ENCODE measurements at places on chromosomes 16 and 17.

GRCh38 chr16:28511801-28512789, 5.5 kb upstream of the IL27 start:
- no peak for DNase-seq

- DNase-seq: peak; percentile 83
These were observed 242.3 kb downstream of the SOX9 start for GRCh38 chr17:72363089-72363610.

GRCh38 chr16:8486985-8487384, 103.3 kb downstream of the TMEM114 start:
- no peak for DNase-seq

DNA sequence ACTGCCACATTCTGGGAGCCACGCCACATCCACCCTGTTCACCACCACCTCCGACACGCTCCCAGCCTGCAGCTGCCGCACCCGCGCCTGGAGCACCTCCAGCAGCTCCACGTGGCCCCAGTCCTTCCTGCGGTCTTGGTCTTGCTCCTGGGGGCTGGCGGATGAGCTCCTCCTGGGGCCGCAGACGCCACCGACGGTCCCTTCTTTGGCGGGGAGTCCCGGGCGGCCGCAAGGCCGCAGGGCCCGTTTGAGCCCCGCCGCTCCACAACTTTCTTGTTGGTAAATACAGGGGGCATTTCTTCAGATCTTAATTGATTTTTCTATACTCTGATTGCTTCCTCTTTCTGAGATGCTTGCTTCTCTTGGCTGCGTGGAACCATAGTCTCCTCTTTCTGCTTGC, 75.3 kb upstream of the MED13 start:
- DNase-seq: no peak

DNA sequence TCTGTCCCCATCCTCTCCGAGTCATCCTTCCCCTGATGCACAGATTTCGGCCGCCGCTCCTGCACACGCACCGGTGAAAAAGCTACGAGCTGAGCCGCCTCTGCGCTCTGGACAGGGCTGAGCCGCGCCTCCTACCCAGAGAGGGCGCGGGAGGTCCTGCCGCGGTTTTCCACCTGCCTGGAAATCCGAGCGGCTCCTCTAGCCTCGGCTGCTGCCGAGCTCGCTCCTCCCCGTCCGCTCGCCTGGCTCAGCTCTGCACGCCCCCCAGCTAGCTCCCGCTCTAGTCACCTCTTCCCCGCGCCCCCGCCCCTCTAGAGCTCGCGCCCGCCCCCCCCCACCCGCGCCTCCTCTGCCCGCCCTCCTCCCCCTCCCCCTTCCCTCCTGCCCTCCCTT, 198 bp upstream of the SHISA9 start:
- peak; percentile 37 for DNase-seq

GRCh38 chr16:15536843-15537242, 102.5 kb downstream of the BMERB1 start:
- no peak for DNase-seq

DNA sequence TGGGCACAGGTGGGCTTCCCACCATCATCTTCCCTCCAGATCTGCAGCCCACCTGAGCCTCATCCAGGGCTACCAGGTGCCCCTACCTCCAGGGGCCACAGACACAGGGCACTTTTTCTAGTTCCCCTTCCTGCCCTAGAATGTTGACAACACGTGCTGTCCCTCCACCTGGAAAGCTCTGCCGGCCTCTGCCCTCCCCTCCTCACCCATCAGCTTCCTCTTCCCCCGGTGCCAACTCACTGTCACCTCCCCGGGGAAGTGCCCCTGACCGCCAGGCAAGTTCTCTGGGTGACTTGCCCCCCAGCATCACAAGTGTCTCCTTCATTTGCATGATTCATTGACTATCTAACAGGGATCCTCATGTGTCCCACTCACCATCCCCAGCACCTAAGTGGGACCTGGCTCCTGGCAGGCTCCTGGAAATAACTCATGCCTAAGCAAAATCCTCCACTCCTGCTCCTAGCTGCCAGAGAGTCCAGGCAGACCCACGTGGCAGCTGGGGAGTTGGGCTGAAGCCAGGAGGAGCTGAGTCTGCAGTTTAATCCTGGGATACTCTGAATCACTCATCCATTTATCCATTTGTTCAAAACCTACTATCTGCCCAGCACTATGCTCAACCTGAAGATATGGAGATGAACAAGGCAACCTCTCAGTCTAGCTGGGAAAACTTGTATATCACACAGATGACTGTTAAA, 304.4 kb downstream of the FOXL1 start:
- no peak for DNase-seq

DNA sequence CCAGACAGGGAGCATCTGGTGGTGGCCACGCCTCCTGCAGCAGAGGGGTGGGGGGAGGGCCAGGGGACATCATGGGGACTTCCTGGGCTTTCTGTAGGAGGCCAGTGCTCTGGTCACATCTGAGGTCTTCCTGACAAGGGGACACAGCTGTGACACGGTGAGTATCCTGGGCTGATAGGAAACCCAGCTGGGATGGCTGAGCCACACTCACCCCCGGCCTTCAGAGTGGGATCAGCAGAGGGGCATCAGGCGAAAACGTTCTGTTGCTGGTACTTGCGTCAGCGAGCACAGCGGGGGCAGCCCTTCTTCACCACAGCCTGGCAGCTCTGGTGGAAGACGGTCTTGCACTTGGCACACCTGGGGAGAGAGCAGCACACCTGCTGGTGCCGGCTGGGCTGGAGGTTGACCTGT, 122.9 kb upstream of the SMURF2 start:
- peak; percentile 52 for DNase-seq

GRCh38 chr16:30858829-30859423, 35.0 kb downstream of the BCL7C start:
- DNase-seq: no peak

DNA sequence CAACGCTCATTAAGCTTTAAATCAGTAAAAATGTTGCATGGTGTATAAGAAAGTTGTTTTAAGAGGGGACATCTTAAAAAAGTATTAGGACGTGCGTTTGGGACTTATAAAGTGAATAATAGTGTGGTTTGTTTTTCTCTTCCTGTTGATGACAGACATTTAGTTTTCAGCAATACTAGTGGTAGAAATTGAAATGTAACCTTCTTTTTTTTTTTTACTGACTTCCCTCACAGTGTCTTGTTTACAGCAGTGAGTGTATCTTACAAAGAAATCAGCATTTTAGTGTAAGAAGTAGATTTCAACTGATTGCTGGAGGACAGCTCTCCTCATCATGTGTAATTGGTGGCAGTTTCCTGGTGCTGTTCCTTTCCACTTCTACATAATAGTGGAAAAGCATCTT, 39.6 kb downstream of the CYLD start:
- DNase-seq: no peak

DNA sequence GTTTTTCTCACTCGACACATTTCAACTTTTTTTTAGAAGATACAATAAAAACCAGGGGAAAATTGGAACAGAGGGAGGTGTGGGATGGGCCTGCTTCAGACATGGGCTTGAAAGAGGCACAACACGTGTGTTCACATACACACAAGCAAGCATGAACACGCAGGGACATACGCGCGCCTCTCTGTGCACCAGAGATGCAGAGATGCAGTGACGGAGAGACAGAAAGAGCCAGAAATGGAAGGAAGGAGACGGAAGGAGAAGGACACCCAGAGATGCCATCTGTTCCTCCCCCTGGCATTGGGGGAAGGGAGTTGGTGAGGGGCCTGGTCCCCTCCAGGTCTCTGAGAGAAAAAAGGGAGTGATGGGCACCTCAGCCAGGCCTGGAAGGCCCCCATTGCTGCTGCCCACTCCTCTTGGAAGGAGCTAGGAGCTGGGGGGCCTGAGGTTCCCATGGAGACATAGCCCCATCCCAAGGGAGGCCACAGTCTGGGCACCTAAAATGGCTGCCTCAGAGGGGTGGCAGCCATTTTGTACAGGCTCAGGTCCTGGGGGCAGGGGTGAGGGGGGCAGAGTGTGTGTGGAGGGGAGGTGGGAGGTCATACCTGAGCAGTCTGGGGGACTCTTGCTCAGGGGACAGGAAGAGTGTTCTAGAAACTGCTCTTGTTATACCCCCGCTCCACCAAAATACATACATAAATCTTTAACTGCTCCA, 3.8 kb upstream of the NEUROD2 start:
- DNase-seq: no peak

DNA sequence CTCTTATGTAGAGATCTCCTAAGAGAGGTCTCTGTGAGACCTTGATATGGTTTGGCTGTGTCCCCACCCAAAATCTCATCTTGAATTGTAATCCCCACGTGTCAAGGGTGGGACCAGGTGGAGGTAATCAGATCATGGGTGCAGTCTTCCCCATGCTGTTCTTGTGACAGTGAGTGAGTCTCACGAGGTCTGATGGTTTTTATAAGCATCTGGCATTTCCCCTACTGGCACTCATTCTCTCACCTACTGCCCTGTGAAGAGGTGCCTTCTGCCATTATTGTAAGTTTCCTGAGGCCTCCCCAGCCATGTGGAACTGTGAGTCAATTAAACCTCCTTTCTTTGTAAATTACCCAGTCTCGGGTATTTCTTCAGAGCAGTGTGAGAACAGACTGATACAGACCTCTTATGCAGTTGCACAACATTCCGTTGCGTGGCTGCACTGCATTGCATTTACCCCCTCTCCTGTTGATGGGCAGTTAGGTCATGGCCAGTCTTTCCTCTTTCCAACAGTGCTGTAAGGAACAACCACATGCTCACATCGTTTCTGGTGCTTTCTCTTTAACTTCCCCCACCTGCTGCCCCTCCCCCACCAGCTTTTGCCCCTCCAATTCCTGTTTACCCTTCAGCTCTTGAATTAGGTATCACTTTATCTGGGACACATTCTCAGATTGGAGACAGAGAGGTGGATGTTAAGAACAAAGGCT, 43.6 kb upstream of the MED9 start:
- no peak for DNase-seq

GRCh38 chr17:28427371-28427770, 21.4 kb upstream of the SLC46A1 start:
- no peak for DNase-seq

DNA sequence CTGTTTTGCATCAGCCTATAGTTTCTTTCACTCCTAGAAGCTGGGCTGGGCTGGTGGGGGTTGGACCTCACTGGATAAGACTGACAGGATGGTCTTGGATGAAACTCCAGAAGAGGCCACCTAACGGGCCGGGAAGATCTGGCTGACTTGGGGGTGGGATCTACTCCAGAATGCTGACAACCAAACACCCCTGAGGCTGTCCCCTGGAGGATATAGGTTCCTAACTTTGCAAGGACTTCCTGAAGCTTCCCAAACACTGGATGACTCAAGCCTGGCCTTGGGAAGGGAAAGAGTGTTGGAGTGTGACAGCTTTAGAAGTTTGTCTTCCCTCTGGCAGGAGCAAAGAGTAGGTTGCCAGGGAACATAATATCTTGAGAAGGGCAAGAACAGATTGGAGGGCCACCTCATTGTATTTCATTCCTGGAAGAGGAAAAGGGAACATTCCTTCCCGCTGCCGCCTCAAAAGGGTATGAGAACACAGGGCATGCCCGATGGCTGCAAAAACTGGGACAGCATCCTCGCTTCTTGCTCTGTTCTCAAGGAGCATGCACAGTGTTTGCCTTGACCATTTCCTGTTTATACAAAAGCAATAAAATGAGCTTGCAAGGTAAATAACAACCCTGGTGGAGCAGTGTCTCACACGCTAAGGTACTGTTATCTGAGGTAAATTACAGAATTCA, 6.8 kb upstream of the CYB5B start:
- DNase-seq: no peak

DNA sequence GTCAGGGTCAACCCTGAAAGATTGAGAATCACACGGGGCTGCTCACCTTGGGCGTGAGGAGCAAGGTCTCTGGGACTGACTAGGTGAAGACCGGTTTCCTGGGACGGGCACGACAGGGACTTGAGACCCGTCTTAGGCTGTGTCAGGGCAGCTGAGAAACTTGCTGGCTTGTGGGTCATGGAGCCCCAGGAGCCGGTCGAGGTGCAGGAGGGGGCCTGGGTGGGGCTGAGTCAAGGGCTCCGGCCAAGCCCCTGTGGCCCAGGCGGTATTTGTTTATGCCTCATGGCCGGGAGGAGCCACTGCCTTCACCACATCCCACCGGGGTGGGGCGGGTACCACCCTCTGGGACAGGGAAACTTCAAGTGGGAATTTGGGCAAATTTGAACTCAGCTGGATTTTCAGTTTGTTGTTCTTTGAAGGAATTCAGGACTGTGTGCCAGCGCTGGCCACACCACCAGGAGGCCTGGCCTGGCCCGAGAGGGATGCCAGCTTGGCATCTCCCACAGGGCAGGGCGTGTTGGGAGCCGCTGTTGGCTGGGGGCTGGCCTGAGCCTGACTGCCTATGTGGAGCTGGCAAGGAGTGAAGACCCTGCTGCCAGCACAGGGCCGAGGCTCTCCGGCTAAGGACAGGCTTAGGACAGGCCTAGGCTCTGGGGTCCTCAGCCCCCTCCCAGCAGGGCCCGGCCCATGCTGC, 116.1 kb downstream of the METRNL start:
- no peak for DNase-seq

DNA sequence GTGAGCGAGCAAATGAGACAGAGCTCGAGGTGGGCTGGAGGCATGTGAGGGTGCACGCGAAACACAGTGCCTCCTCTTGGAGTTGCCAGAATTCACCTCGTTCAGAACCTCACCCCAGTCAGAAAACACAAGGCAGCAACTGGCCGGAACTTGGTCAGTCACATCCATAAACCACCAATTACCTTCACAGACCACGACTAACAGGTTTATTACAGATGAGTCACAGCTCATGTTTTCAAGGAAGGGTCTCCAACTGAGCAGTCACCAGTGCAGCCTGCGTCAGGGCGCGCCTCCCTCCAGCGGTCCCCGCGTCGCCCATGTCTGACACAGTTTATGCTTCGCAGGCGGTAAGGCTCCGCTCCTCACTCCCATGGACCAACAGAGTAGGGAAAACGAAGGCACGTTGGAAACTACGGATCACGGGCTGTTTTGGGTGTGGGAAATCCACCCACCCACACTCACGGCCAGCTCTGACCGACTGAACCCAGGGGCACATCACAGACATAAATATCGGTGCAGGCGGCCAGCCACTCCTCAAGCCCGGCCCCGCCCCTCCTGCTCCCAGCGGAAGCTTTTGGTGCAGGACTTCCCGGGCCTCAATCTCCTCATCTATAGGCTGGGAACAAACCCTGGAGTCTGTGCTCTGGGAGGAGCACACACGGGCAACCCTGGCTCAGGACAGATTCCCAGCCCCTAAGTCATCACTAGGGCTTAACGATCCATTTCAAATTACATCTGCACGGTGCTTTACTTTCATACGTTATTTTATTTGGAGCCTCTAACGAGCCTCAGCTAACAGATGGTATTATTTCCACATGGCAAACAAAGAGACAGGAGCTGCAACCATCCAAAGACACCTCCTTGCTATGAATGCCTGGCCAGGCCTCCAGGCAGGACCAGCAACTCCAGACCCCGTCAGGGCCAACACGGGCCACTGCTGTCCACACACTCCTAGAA, 126.3 kb downstream of the ZNF778 start:
- DNase-seq: no peak

- no peak for DNase-seq
These were observed 23.4 kb upstream of the JPT2 start for GRCh38 chr16:1654505-1655268.

Measured in SK-N-SH (cell line).